Hematopoietic multipotent progenitor cell treated with erythropoietin and hydrocortisone succinate and interleukin-3 and kit ligand, for 8 days (in vitro differentiated cells): ENCODE measurements at places on chromosomes 16 and 17.

GRCh38 chr16:3123986-3124886 lies 10.6 kb upstream of the ZNF213 start:
- DNase-seq = peak; percentile 96

- DNase-seq = no peak
Measured at GRCh38 chr16:85046472-85046916, 18.9 kb downstream of the KIAA0513 start.

GRCh38 chr16:79776243-79776847 lies 175.8 kb upstream of the MAF start:
- no peak for DNase-seq

GRCh38 chr17:1766382-1767135 lies 4.7 kb downstream of the SERPINF1 start:
- DNase-seq = no peak

GRCh38 chr17:11135819-11136218 lies 105.2 kb upstream of the SHISA6 start:
- no peak for DNase-seq

DNA sequence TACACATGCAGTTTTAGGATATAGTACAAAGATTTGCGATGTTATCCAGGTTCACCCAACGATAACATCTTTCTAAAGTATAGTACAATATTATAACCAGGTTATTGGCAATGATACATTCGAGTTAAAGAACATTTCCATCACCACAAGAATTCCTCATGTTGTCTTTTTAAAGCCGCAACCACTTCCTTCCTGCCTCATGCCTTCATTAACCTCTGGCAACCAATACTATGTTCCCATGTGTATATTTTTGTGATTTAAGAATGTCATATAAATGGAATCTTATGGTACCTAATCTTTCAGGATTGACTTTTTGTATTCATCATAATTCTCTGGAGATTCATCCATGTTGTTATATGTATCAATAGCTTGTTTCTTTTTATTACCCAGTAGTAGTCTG lies 1183.2 kb downstream of the CDH11 start:
- no peak for DNase-seq

GRCh38 chr17:74759243-74759801 lies 10.9 kb downstream of the NHERF1 start:
- DNase-seq = peak; percentile 45
